ACHN (cell line): ENCODE measurements at places on chromosomes 16 and 17.

DNA sequence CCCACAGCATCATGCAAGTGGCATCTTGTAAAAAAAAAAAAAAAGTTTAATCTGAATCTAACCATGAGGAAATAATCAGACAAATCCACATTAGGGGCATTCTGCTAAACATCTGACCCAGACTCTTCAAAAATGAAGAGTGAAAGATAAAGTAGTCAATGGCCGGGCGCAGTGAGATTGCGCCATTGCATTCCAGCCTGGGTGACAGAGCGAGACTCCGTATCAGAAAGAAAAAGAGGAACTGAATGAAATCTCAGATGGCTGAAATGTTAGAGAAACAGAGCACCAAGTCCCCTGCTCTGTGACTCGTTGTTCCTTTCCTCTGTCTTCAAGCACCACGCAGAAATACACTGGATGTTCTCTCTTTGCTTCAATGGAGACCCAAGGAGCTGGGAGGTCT lies 12.7 kb upstream of the RNF135 start:
- DNase-seq = no peak

GRCh38 chr17:28544402-28545140 lies 7.9 kb downstream of the UNC119 start:
- DNase-seq = no peak

DNA sequence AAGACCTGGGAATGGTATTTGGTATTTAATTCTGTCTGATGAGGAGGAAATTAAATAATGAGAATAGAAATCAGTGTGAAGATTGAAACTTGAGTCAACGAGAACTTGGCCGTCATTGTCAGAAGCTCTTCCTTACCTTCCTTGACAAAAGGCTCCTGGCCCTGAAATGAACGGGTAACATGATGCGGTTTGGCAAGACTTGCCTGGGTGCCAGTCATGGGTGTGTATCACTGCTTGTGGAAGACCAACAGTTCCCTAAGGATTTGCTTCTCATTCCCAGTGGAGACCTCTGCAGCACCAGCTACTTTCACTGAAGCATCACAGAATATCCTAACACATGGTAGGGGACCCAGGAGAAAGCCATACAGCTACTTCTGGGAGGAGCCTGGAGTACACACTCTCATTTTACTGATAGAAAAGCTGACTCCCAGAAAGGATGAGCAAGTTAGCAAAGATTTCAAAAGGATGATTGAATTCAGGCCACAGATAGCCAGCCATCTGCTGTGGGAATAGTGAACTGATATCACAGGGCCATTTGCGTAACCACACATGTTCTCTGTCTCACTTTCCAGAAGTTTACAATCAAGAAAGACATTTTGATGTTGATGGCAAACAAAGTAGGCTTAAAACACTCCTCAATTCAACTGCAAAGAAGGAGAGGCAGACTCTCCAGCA lies 258.1 kb upstream of the SALL1 start:
- no peak for DNase-seq

- DNase-seq = no peak
These were observed 976 bp downstream of the CCL3L1 start for GRCh38 chr17:36195434-36196130.

DNA sequence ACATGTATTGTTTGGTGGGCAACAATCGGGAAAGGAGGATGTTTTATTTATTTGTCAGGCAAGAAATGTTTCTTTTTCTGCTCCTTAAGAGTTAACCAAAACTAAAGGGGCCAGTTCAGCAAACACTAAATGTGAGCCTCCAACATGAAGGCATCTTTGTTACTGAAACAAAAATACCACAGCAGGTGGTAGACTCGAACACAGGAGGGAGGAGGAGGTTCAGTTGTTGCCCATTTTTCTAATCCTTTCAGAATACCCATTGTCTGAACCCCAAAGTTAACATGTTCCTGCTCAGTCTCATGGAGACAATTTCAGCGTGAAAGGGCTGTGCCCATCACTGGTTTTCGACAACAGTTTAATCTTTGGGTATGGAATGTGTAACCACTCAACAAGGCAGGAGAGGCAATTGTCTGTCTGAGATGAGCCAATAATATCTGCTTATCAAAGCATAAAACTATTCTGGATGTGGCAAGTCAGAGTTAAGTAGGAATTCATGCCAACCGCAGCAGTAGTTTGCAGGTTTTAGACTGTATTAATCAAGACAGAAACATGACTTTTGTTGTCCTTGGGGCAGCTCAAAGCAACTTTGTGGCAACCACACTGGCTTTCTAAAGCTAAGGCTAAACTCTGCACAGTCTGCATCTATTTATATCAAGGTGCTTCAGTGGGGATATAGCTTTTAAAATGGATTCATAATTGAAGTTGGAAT lies 211.7 kb downstream of the FTO start:
- no peak for DNase-seq

DNA sequence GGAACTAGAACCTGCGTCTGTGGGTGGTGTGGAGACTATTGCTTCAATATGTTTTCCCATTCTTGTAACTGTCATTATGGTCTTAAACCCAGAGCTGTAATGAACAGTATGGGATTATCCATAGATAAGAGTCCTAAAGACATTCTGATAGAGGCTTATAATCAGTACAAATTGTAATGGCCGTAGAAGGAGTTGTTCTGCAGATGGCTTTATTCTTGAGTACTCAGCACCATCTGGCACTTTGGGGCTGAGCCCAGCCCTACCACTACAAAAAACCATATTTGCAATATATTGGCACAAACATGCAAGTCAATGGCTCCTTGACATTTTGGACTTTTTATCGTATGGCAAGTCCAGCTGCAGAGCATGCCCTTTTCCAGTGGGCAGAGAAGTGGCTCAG lies 150.0 kb downstream of the HS3ST4 start:
- DNase-seq = no peak

DNA sequence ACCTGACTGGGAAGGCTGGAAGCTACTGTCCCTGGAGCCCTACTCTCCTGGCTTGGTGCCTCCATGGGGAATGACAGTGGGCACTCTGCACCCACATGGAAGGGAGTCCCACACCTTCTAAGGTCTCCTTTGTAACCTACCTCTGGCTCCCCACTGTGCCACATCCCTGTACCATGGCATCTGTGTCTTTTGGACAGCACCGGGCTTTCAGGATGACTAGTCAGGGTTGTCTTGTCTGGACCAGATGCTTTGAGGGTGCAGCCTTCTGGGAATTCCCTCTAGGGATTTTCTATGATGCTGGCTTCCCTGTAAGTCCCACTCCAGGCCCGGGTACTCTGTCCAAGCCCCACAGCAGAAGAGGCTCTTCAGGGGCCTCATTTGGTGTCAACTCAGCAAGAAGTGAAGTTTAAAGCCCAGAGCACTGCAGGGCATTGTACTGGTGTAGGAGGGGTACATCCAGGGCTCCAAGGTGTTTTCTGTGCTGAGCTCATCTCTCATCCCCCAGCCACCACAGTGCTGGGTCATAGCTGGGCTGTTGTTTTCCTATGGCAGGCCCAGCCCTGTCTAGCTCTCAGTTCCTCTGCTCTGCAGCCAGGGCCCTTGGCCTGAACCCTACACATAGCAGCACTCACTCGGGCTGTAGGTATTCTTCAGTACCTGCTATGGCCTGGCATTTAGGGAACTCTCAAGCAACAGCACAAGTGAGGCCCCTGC lies 255.3 kb downstream of the CPPED1 start:
- DNase-seq = no peak

- DNase-seq = no peak
These were observed 3.5 kb downstream of the ZBTB4 start for GRCh38 chr17:7475764-7476422.

GRCh38 chr16:70161350-70161749 lies 12.2 kb upstream of the CLEC18C start:
- no peak for DNase-seq

DNA sequence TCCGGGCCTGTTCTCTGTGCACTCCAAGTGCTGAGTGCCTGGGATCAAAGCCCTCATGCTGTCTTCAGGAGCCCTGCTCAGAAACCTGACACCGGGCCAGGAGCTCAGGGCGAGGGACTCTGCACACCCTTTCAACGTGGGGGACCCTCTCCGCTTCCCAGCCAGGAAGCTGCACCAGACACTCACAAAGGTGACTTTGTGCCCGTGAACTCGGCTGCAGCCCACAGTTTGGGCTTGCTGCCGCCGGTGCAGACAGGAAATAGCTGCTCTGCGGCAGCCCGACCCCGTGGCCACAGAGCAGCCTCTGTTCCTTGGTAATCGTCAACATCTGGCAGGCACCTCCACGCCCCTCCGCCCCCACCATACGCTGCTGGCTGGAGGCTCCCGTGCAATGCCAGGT lies 93.4 kb upstream of the METRNL start:
- DNase-seq = no peak

DNA sequence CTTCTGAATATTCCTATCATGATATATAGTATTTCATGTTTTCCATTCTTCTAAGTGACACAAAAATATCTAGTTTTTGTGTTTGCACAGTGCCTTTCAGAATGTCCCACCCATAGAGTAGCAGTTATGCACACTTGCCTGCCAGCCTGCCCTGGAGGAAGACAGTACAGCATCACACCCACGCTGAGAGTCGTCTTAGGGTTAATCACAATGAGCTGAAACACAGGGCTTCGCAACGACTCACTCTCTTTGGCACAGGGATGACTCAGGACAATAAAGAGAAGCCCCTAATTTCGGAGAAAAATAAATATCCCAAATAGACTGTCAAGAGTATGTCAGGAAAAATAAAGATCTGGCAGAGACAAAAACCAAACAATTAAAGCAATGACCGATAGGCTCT lies 11.6 kb upstream of the NDUFAB1 start:
- peak; percentile 35 for DNase-seq

DNA sequence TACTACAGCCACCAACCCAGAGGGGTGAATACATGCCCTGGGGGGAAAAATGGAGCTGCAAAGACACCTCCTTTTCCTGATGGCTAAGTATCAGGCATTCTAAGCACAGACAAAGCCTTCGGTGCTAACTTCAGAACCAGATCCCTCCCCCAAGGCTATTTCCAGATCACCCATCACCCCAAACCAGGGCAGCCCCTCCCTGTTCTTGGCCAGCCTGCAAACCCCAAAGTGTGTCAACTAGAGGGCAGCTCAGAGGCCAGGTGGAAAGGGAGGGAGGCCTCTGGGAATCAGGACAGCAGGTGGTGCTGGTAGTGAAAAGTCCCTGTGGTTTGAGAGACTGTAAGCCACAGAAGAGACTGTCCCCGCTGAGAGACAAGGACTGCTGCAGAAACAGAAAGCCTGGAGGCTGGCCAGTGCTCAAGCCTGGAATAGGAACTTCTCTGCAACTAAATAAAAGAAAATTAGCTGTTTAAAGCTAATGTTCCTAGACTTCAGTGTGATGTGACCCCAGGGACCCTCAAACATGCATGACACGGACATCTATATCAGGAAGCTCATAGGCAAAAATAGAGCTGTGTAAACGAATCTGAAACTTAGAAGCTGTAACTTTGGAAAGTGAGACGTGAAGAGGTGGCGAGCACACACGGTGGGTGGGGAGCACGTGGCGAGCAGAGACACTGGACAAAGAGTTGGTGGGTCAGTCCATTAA lies 9.1 kb downstream of the TUBG1 start:
- peak; percentile 50 for DNase-seq

DNA sequence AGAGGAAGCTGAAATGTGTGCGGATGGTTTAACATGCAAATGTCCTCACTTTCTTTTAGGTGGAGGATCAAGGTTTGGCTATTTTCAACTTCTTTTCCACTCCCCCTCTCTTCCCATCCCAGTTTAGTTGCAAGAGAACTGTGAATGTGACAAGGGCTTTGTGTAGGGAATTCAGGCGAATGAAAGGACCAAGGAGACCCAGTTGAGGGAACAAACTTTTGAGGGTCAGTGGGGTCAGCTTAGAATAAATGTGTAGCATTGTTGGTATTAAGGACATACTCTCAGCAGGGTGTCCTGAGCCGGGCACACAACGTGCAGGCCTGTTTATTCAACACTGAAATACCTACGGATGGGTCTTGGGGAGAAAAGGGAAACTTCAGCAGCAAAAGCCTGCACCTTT lies 346.0 kb downstream of the PMP22 start:
- DNase-seq = no peak

- DNase-seq = no peak
These were observed 22.2 kb upstream of the RAB11FIP4 start for GRCh38 chr17:31369266-31369665.

- DNase-seq = peak; percentile 70
These were observed 889 bp upstream of the ZNF423 start for GRCh38 chr16:49856672-49857330.

DNA sequence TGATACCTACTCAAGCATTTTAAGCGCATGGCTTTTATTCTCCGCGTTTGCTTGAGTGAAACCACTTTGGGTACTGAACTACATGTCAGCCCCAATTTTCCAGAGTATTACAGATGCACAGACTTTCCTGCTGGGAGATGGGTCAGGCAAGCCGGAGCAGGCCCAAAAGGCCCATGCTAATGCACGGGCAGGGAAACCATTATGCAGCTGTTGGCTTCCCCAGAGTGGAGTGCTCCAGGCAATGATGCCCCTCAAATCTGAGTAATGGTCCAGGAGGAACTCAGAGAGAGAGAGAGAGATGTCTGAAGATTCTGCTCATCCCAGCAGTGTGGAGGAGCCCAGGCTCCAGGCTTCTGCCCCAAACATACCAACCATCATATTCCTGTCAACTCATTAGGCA lies 80.2 kb downstream of the CDH11 start:
- DNase-seq = no peak

GRCh38 chr17:6422654-6423241 lies 12.2 kb downstream of the AIPL1 start:
- DNase-seq = no peak

DNA sequence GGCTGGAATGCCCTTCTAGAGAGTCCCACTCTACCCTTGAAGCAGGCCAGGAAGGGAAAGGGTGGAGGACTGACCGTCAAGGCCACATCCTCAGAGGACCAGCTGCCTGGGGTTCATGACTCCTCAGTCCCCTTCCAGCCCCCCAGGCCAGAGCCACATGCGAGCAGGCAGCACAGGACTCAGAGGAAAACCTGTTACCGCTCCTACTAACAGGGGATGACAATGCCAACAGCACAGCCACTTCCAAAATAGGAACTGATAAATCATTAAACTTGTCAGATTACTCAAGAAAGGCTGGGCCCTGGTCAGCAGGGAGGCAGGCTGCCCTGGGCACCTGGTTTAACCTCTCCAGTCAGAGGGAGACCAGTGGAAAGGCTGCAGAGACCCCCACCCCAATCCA lies 206.2 kb upstream of the SDK2 start:
- DNase-seq = no peak

GRCh38 chr16:84548508-84548907 lies 44.0 kb upstream of the MEAK7 start:
- DNase-seq = no peak

DNA sequence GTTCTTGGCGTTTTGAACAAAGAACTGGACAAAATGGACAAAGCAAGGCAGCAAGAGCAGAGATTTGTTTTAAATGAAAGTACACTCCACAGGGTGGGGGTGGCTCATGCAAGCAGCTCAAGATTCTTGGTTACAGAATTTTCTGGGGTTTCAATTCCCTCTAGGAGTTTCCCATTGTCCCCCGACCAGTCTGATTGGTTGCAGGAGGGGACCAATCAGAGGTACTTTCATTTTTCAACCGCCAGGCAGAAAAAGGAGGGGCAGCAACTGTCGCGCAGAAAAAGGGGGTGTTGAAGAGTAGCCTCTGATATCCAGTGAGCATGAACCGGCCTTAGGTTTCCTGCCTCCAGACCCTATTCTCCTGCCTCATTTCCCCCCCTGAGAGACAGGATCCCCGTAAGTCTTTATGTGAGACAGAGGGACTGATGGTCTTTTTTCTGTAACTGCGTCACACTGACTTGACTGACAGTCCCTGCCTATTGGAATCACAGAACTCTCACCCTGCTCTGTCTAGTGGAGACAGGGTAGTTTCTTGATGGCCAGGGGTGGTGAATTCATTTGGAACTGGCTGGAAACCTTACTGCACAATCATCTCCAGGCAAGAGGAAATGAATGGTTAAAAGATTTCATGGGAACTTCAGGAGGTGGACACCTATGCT lies 59.4 kb upstream of the ALOX12 start:
- no peak for DNase-seq

GRCh38 chr16:84084570-84085270 lies 32.0 kb downstream of the MBTPS1 start:
- DNase-seq = peak; percentile 79
